ENCODE measurements at places on chromosomes 6 and 20.
A peak's percentile ranks its signal among the peaks of the same experiment; 100 is the strongest.

DNA sequence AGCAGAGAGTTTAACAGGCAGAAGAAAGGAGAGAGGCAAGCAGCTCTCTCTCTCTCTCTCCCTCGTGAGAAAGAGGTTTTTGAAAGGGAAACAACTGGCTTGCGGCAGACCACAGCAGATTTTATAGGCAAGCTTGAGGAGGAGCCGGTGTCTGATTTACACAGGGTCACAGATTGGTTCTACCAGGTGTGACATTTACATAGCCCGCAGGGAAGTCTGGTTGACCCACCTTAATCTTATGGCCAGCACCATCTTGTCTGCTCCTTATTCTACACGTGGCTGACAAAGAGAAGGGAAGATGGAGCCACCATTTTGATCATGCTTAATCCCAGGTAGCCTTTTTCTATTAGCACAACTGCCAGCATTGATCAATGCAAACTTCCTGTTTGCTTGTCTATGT is 65.4 kb downstream of the OR2J2 start:
- DNase-seq: no peak

DNA sequence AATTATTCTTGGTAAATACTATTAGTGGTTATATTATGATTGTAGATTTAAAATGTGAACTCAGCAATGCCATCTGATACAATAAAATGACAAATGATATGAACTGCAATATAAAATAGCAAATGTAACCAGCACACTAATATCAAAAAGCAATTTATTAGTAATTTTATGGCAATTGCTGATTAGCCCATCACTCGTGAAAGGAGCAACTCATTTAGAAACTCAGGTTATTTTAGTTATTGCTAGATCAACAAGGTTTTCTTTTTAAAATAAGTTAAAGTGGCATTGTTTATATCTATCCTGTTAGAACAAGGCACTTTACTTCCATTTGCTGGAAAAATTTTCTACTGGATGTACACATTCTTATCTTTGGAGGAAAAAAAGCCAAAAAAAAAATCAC is 18.4 kb upstream of the MCUR1 start:
- no peak for DNase-seq

DNA sequence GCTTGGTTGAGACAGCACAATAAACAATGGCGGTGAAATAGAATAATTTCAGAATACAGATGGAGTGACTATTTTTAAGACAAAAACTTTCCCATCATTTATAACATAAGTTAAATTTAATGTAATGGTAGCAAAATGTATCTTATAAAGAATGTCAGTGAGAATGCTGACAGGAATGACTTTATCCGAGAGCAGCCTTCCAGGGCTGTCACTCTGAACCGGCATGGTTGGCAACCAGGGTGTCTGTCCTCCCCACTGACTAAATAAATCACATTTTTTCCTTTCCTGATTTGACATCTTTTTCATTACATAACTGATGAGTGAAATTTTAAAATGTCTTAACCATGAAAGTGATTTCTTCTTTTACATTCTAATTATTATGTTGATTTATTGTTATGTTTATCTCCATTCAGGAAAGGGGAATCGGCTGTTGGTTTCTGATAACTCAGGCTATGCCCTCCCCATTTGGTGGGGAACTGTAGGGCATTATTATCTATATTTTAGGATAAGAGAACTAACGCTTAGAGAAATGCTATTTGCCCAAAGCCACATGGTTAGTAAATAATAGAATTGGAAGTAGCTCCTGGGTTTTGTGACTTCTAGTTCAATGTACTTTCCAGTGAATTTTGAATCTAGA is 109.2 kb upstream of the OGFRL1 start:
- DNase-seq: no peak

DNA sequence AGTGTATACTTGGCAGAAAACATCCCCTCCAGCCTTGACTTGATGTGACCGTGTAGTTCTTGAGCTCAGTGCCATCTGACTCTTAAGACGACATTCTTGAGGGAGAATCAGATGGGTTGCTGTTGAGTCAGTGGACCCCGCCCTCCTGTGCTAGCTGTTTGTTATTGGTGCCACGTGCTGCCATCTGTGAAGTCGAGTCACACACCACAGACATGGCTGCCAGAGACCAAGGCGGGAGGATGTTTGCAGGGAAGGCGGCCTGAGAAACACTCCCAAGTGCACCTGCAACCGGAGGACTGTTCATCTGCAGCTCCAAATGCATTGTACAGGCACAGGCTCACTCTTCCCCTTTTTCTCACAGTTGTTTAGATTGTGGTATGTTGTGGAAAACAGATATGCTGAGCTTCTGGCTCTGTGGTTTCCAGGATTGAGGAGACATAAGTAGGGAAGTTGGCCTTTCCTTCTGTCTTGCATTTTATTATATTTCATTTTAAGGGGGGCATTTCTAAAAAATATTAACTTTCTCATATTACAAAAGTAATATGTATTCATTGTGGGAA is 345.3 kb upstream of the ZFP64 start:
- no peak for DNase-seq

- DNase-seq: no peak
These were observed 36.2 kb upstream of the CCDC167 start for GRCh38 chr6:37535759-37536490.

DNA sequence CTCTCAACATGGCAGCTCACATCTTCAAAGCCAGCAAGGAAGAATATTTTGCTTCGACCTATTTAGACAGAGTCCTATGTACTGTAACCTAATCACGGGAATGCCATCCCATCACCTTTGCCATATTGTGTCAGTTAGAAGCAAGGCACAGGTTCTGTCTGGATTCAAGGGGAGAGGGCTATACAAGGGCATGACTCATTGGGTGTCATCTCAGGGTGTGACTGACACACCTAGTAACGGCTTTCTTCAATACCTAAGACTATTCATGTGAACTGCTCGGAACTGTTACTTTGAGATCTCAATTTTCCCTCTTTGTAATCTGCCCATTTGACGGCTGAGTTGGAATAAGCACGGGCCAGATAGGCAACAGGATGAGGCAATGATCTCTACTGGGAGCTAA is 135.6 kb upstream of the HDGFL1 start:
- DNase-seq: no peak

DNA sequence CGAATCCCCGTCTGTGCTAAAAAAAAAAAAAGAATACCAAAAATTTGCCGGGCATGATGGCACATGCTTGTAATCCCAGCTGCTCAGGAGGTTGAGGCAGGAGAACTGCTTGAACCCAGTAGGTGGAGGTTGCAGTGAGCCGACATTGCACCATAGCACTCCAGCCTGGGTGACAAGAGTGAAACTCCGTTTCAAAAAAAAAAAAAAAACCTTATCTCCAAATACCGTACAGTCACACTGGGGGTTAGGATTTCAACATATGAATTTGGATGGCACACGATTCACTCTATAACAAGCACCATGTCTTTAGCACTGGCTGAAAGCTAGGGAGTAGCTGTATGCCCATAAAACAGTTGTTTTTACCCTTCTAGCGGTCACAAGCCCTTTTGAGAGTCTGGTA is 3.8 kb downstream of the SMIM13 start:
- no peak for DNase-seq

GRCh38 chr6:136625293-136625692 is 75.1 kb upstream of the MAP7 start:
- no peak for DNase-seq

DNA sequence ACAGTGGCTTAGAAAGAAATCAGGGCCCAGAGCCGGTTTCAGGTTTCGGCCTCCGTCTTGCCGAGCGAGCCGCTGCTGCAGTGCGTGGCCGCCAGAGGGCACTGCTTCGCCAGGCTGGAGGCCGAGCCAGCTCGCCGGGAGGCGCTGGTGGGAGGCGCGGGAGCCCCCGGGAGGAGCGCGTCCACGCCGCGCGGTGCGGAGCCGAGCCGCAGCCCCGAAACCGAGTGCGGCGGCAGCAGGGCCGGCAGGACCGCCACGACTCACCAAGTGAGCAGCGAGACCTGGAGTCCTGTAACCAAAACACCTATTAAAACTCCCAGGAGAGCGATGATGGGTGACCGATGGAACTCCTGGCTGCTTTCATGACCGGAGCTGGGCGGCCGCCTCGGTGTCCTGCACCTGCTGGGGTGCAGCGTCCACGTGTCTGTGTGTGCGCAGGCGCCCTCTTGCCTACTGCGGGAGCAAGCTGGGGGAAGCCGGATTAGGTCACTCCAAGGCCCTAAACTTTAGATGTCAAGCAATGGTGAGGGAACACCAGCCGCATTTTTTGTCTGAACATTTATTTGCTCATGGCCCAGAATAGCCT is 186.9 kb upstream of the UST start:
- DNase-seq: peak; percentile 89

GRCh38 chr6:134007077-134007476 is 45.3 kb downstream of the SLC2A12 start:
- DNase-seq: no peak

GRCh38 chr20:48849779-48850178 is 22.0 kb upstream of the PREX1 start:
- DNase-seq: no peak

GRCh38 chr6:53701333-53702218 is 36.0 kb upstream of the KLHL31 start:
- no peak for DNase-seq
